ENCODE measurements at places on chromosomes 11 and 22. TPM values are rescaled to one million over a fixed set of nuclear protein-coding genes. Genes with fewer than 3 reads are reported as not detected.

DNA sequence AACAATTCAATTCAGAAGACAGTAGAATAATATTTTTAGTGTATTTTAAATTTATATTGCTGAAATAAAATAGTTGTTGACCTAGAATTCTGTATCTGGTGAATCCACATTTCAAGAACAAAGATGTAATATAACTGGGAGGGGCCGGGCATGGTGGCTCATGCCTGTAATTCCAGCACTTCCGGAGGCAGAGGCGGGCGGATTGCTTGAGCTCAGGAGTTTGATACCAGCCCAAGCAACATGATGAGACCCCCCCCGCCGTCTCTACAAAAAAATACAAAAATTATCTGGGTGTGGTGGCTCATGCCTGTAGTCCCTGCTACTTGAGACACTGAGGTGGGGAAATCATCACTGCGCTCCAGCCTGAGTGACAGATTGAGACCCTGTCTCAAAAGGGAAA lies 72.6 kb downstream of the CD82 start:
- DNase-seq: peak; percentile 60

DNA sequence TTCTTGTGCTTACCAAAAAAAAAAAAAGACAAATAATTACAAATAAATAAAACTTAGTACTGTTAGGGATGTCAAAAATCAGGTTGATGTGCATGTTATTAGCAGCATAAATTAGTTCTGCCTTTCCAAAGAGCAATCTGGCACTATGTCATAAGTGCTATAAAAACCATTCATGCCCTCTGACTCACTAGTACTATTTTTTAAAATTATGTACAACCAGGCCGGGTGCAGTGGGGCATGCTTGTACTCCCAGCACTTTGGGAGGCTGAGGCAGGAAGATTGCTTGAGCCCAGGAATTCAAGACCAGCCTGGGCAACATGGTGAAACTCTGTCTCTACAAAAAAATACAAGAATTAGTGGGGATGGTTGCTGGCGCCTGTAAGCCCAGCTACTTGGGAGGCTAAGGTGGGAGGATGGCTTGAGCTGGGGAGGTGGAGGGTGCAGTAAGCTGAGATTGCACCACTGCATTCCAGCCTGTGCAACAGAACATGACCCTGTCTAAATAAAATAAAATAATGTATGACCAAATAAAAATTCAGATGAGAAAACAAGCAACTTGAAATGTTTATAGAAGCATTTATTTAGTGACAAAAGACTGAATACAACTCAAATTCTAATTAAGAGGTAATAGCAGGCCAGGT lies 25.3 kb downstream of the UEVLD start:
- DNase-seq: no peak

DNA sequence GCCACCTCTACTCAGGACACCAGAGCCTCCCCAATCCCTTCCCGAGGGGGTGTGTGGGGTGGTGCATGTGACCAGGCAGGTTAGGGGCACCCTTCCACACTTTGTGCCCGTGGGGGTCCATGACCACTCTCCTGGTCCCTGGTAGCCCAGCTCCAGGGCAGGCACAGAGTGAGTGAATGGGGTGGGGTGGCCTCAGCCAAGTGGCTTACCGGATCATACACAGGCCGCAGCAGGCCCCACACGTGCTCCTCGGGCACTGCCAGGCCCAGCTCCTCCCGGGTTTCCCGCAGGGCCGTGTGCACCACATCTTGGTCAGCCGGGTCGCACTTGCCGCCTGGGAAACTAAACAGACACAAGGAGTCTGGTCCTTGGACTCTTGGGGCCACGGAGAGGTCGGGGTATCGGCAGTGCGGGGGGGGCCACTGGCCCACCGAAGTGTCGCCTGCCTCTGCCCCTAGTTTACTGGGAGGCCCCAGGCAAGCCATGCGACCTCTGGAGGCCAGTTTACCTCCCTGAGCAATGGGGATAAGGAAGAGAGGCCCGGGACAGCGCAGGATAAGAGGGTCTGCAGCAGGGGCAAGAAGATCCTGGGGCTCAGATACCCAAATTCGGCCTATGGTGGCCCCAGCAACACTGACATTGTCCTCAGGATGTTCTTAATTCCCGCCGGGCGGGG lies 889 bp downstream of the NUDT8 start:
- DNase-seq: no peak

DNA sequence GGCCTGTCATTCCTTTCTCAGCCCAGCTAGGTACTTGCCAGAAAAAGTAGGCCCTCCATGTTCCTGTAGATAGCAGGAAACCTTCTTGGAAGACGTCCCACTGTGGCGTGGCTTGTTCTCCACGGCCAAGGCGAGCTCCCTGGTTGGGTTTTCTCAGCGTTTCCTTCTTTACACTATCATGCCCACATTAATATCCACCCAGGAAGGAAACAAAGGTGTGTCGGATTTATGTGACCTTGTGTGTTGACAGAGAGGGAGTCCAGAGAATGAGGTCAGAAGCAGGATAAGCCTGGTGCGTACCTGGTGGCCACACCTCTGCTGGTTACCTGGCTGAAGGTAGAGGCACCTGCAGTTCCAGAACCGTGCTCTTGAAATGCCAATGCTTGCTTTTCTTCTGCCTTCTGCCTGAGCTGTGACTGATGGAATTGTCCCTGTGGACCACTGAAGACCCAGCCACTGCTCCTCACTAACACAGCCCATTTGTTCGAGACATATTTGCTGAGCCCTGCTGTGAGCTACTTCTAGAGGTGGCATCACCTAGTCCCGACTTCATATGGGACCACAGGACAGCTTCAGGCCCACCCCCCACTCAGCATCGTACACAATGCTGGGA lies 7.9 kb downstream of the ASPHD2 start:
- no peak for DNase-seq

Gene HTR3A
- not detected for total RNA-seq

Gene YPEL4
- 0.59 TPM for total RNA-seq

Gene PHF5A
- 22.0 TPM for total RNA-seq

Gene C11orf42
- not detected for total RNA-seq

Gene SLCO2B1
- total RNA-seq: 14.3 TPM
